ENCODE measurements at places on chromosomes 12 and 14.

DNA sequence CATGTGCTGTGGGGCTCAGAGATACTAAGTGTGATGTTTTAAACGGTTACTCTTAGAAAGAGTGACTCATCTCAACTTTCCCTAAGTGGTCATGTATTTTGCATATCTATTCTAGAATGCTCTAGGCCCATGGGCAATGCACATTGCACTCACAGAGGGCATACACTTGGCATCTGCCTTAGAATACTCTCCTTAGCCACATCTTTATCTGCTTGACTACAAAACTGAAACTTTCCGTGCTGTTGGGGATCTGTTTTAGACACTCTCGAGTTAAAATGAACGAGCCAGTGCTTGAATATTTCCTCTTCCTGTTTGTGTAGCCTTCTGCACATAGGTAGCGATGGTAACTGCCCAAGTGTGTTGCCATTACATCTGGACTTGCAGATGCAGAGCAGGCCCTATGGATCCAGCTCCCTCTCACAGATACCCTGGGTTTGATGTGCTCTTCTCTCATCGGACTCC, 180.5 kb downstream of the CAND1 start:
- peak; percentile 32 for DNase-seq

DNA sequence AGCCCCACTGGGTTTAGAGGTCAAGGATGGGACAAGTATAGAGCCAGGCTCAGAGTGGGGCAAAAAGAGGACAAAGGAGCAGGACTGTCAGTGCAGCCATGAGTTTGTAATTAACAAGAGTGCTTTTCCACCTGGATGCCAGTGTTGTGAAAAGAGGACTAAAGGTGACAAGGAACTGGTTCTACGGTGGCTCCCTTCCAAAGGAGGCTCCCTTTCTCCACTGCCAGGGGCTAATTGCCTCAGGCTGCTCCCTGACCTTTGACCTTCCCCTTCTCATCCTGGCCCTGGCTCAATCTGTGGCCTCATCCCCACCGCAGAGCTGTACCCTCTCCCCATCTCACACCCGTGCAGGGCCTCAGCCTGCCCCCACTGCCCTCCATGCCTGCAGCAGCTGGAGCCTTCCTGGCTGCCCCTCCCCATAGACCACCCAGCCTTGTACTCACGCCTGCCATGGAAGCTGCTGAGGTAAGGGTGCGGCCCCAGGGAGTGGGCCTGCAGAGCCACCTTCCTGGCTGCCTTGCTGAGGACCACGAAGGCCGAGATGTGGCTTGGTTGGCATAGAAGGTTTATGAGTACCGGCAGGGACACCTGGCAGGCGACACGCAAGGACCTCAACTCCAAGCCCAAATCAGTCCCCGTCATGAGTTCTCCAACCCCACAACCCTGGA, 24.8 kb upstream of the FKBP4 start:
- no peak for DNase-seq

- DNase-seq: no peak
Measured at GRCh38 chr14:89537911-89538310, 120.9 kb upstream of the FOXN3 start.

DNA sequence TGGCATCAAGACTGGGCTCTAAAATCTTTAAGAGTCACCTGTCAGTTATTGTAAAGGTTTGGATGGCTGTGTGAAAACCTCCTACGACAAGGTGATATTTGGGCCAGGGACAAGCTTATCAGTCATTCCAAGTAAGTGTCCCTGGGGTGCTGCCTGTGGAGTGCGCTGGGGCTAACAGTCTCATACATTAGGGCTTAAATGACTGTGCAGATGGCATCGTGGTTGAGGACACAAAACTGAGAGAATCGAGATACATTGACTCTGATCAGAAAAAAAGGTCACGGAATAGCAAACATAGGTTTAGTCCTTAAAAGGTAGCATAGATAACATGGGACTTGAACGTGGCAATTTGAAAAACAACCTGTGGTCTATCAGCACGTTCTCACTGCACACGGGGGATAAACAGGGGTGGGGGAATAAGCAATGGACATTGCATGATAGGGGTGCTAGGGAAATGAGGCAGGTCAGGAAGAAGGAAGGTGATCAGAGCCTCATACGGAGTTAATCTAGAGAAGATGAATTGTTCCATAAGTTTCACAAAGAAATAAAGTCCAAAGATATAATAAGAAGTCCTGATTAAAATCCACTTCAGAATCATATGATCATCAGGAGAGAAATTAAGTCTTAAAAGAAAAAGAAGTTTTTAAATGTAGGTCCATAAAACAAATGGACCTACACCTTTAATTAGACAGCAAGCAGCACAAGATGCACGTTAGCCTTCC, 100.3 kb downstream of the DAD1 start:
- no peak for DNase-seq

GRCh38 chr14:79573486-79573885, 637.8 kb downstream of the DIO2 start:
- no peak for DNase-seq

- peak; percentile 55 for DNase-seq
Measured at GRCh38 chr12:15648558-15648957, 140.6 kb downstream of the EPS8 start.

DNA sequence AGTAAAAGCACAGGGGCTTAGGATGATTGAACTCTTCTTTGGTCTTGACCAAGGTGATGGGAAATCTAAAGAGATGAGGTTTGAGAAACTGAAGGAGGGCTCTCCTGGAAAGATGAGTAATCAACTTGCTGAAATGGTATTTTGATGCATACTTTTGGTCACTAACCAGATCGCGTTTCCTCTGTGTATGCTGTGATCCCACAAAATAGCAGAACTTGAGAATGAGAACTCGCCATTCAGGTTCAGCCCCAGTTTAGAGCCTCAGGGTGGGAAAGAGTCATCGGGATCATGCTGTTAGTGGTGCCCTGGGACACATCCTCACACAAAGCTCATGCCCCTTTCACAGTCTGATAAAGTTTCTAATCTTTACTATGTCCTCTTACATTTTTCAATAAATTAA, 488.8 kb downstream of the ETNK1 start:
- DNase-seq: no peak

DNA sequence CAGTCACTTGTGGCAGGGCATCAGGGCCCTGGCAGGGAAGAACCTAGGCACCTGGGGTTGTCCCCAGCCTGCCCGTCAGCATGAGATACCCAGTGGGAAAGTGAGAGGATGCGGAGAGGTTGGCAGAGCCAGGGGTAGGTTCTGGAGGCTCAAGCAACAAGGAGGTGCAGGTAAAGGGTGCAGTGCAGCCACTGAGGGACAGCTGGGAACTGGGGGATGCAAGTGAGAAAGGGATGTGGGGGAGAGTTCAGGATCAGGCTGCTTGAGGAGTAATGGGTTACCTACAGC, 18.7 kb downstream of the VASH1 start:
- no peak for DNase-seq

GRCh38 chr12:26744697-26745440, 88.1 kb downstream of the ITPR2 start:
- no peak for DNase-seq

All from suppressor macrophage treated with lipopolysaccharide for 4 hours (primary cell).